Left ventricle myocardium superior (tissue), 1 donor: ENCODE measurements at places on chromosomes 2 and 18.

DNA sequence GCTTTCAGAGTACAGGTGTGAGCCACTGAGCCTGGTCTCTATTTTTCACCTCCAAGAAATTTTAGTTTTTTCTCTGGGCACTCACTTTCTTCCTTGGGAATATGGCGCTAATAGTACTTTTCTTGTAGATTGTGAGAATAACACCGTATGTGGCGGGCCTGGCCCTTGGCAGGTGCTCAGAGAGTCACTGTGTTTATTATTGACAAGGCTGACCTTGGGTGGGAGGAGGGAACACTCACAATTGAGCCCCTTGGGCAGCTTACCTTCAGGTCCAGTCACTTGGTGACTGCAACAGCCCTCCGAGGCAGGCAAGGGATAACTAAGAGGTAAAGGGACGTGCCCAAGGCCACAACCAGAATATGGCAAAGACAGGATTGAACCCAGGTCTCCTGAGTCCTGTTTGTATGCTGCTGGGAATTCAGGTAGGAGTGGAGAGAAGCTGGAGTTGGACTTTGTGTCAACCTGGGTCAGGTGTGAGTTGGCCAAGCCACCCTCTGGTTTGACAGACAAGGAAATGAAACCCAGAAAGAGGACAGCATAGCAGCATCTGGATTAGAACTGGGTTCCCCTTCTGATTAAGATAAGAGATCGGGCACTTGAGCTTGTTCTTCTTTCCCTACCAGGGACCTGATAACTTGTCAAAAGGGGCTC lies 2.8 kb upstream of the STK25 start:
- no peak for DNase-seq

DNA sequence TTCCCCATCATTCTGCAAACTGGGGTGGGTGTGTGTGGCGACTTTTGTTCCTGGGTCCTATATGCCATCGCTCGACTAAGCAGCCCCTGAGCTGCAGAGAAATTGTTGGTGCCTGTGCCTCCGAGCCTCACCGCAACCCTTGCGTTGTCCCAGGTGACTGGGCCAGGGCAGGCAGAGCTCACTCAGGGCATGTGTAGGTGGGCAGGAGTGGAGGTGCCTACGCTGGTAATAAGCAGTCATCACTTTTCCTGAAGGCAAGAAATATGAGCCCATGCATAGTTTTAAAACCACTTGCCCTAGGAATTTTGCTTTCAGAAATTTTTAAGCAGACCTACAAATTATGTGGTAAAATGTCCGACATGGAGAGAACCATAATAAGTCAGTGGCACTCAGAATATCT lies 197.8 kb downstream of the SMAD7 start:
- peak; percentile 11 for DNase-seq

DNA sequence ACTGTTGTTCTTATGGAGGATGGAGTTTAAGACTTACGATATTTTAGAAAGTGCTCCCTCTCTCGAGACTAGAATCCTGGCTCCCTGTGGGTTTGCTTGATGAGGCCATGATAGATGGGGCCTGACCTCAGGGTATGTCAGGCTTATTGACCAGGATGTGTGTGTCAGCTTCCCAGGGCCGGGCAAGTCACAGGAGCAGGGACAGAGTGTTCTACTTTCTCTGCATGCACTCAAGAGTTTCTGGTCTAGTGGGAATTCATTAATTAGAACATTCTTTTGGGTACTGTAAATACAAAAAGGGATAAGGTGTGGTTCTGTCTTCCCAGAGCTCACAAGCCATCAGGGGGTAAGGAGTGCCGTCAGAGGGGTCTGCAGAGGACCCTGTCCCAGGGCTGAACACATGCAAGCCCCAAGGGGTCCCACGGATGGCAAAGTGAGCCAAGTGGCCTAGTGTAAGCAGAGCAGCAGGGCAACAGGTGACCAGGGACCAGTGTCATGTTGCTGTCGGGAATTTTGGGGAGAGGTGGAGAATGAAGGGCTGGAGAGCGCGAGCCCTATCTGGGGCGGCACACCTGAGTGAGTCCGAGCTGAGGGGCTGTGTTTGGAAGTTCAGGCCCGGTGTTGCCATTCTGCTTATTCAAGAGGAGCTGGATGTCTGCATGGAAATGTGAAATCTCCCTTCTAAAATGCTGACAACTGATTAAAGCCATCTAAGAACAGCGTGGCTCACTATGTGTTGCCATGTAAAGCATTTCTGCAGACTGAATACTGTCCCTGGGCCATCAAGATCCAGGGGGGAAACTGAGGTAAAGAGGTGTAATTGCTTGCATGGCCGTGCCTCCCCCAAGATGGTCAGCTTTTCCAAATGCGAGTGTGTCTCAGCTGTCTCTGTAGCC lies 91.4 kb downstream of the TGFA start:
- DNase-seq, result no peak

DNA sequence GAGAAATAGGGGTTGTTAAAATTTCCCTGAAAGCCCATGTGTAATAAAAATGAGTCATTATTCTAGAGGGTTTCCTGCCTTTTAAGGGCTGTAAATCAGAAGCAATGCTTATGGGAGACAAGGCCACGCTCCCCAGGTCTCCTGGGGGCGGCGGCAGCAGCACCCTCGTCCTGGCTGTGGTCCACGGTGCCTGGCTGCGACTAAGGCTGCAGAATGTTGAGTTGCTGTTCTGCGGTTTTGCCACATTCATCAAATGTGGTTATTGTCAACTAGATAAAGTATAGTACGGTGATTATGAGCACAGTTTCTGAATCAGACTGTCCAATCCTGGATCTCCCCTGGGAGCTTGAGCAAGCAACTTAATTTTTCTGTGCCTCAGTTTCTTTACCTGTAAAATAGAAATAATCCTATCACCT lies 11.9 kb upstream of the AGFG1 start:
- DNase-seq, result no peak

DNA sequence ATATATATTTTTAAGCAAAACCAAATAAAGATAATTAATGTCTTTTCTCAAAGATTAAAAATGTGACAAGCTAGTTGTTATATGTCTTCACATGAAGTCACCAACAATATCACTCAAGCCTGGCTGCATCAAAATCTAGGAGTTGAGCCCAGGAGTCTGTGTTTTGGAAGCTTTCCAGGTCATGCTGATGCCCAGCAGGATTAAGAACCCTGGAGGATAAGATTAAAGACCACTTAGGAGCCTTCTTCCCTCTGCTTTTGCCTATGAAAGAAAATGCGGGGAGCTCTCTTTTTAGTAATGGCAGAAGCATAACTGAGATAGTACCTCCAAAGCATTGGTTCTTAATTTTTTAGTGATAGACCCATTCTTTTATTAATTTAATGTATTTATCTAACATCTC lies 157.4 kb downstream of the ASXL3 start:
- DNase-seq, result no peak
